ENCODE measurements at places on chromosomes 2 and 18.

- DNase-seq: no peak
Measured at GRCh38 chr2:11018651-11019185, 107.0 kb downstream of the KCNF1 start.

DNA sequence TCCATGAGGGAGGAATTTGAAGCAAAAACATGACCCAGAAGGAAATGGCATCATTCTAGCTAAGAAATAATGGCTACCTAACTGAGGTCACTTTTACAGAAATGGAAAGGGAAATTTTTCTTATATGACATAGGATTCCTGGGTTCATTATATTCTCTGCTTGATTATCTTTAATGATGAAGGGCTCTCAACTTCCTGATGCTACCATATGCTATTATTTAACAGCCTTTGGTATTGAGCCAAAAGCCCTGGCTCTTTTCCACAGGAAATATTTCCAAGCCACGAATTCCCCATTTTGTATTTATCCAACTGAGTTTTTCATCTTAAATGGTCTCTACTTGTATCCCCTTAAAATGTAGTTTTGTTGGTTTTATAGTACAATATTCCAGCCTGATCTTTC is 63.2 kb upstream of the NPAS2 start:
- DNase-seq: no peak

- DNase-seq: no peak
Measured at GRCh38 chr2:111220962-111221361, 100.2 kb downstream of the BCL2L11 start.

DNA sequence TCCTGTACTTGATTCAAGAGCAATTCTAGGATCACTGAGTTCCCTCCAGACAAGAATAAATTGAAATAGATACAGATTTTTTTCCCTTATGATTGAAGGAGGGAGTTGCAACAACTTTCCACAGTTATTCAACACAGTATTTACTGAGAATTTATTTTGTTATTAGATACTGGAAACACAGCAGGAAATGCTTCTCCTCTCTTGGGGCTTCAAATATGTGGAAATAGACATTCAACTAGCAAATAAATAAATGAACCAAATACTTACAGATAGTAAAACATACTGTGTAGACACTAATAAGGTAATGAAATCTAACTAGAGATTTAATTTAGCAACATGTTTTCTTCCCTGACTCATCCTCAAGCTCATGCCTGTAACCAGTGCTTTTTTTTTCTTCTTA is 169.2 kb downstream of the LNPK start:
- DNase-seq: no peak

- DNase-seq: no peak
Measured at GRCh38 chr2:152624805-152625204, 92.5 kb downstream of the PRPF40A start.

DNA sequence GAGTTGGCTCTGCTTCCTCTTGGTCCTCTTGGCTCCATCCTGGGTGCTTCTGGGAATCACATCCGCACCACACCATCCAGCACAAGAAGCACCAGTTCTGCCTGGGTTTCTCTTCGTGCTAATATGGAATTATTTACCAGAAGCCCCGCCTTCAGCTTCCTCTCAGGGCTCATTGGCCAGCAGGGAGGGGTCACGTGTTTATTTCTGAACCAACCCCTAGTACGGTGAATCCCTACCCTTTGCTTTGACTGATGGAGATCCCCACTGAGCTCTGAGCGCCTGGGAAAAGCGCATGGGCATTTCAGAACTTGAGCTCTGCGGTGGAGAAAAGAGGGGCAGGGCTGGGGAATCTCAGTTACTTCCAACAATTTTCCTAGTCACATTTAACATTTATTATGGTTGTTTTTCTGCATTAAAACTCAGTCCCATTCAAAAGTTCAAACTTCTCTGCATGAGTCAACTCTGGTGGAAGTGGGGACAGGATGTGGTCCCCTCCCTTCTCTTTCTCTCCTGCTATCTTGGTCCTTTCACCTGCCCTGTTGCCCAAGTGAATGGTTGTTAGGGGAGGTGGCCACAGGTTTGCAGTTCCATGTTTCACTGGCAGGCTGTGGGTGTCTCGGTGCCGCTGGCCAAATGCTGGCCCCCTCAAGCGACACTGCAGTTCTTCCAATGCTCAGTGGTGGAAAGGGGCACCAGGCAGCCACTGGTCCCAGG is 76.4 kb upstream of the TTC39C start:
- DNase-seq: no peak

- no peak for DNase-seq
Measured at GRCh38 chr2:138269765-138270164, 231.8 kb upstream of the SPOPL start.

- DNase-seq: peak; percentile 65
Measured at GRCh38 chr2:203650860-203651613, 55.4 kb upstream of the CD28 start.

GRCh38 chr18:47901624-47902362 is 28.7 kb downstream of the SMAD2 start:
- peak; percentile 33 for DNase-seq

GRCh38 chr2:218383892-218384519 is 1.9 kb downstream of the SLC11A1 start:
- DNase-seq: no peak

DNA sequence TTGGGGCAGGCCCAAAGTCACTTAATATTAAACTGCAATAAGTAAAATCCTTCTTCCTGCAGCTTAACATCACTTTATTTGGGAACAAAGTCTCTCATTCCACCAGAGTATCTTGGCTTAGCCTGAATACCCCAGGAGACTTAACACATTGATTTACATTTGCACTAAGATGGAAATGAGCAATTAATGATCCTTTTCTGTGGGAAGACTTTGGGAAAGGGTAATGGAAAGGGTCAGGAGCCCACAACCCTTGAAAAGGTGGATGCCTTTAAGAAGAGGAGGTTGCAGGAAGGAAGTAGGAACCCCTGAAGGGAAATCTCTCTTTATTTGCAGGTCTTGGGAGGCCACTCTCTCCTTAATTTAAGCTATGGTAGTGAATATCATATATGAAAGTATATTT is 28.0 kb upstream of the BARD1 start:
- DNase-seq: peak; percentile 66

DNA sequence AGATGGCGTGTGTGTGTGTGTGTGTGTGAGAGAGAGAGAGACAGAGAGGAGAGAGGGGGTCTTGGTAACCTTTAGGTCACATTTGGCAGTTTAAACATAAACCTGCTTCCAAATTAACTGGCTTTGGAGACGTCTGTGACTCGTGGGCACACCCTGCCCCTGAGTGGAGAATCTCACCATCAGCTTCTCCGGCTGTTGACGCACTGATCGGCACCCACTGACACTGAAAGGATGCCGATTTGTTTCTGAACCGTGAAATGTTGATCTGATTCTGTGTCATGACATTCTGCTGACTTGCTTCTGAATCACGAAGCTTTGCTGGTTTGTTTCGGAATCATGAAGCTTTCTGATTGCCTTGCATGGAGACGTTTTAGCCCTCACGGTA is 114.7 kb downstream of the RTP5 start:
- DNase-seq: no peak

- DNase-seq: no peak
Measured at GRCh38 chr2:39875182-39875913, 96.3 kb upstream of the THUMPD2 start.

- DNase-seq: no peak
Measured at GRCh38 chr2:169670215-169670651, 24.0 kb downstream of the CFAP210 start.

DNA sequence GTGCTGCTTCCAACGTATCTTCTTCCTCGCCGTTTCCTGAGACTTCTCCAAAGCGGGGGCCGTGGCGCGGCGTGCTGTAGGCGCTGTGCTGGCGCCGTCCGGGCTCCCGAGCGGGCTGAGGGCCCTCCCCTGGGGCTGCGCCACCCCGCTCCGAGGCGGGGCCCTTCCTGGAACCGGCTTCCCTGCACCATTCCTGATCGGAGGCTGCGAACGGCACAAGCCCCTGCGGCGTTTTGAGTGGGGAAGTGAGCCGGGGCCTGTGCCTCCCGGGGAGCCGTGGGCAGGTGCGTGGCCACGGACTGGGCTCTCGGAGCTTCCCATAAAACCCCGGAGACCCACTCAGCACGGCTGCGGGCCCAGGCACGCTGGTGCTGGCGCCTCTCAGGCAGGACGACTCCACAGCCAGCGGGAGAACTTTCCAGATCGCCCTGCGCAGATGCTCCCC is 74.7 kb downstream of the PSMG2 start:
- DNase-seq: no peak

DNA sequence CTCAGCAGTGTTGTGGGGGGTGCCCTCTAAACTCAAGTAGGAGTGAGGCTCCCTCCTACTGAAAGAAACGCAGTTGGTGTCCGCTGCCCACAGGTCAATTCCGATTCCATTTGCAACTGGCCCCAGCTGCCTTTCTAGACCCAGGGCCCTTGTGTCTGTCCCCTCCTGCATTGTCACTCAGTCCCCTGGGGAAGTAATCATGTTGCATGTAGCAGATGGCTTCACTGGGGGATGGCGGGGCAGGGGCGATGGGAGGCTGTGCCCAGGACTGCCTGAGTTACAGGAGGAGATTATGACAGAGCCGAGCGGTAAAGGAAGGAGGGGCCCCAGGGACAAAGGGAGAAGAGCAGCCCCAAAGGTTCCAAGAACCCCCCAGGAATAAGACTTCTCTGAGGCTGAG is 62.5 kb upstream of the SH3RF3 start:
- no peak for DNase-seq

GRCh38 chr2:235537186-235537585 is 43.3 kb downstream of the AGAP1 start:
- DNase-seq: no peak

GRCh38 chr2:120279708-120280107 is 27.1 kb downstream of the RALB start:
- no peak for DNase-seq

GRCh38 chr2:5007596-5007995 is 684.6 kb upstream of the SOX11 start:
- DNase-seq: no peak

- no peak for DNase-seq
Measured at GRCh38 chr2:36502081-36502480, 95.9 kb downstream of the FEZ2 start.

DNA sequence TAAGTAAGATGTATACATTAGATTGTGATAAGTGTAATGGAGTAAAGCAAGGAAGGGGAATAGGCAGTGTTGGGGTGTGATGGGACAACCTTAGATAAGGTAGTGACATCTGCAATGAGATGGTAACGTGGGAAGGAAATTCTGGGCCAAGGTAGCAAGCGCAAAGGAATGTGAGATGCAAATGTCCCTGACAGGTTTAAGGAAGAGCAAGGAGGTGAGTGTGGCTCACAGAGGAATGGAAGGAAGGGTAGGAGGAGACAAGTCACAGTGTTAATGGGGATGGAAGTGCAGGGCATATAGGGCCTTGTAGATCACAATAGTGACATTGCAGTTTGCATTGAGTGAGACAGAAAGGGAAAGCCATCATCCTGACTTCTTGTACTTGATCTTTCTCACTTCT is 170.9 kb upstream of the FAM98A start:
- peak; percentile 41 for DNase-seq

DNA sequence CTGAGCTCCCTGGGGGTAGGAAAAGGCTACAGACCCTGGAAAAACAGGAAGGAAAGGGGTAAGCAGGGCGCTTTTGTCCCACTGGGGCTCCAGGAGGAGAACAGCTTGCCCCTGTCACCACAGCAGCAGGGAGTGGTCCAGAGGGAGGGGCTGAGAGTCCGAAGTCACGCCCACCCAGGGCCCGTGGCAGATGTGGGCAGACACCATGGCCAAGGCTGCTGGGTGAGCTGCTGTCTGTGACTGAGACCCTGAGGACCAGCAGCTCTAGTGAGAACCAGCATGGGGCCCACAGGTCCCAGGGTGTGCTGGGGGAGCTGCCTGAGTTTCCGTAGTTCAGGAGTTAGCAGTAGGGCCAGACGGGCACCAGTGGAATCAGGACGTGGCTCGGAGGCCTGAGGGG is 162.0 kb downstream of the SPP2 start:
- no peak for DNase-seq

All from GM23338 (cell line).